ENCODE measurements at places on chromosomes 4 and X. TPM values are rescaled to one million over a fixed set of nuclear protein-coding genes. Genes with fewer than 3 reads are reported as not detected.

The CT47B1 gene
- not detected for total RNA-seq

The ADAMTS3 gene
- 4.6 TPM for total RNA-seq

The MAGEB17 gene
- total RNA-seq = not detected

The GASK1B gene
- 0.51 TPM for total RNA-seq

The RHOXF2 gene
- total RNA-seq = not detected

Data from epithelial cell of proximal tubule (primary cell).